PC-9 (cell line): ENCODE measurements at places on chromosomes 2 and 18. TPM values are rescaled to one million over a fixed set of nuclear protein-coding genes. Genes with fewer than 3 reads are reported as not detected.

TLX2 gene
- total RNA-seq = 3.1 and 3.8 TPM in 2 replicates

PARD3B gene
- total RNA-seq = 7.6 and 13.2 TPM in 2 replicates

GALNT5 gene
- total RNA-seq = 1.3 and 1.9 TPM in 2 replicates

MAP3K19 gene
- total RNA-seq = not detected in 2 replicates

FRZB gene
- 0.15 TPM in 2 replicates for total RNA-seq

CD28 gene
- not detected in 2 replicates for total RNA-seq

MPV17 gene
- total RNA-seq = 42.2 and 47.5 TPM in 2 replicates

ANKRD30BL gene
- not detected in 2 replicates for total RNA-seq

FAM168B gene
- total RNA-seq = 66.6 and 79.6 TPM in 2 replicates

CAPN14 gene
- 0.35 TPM in 2 replicates for total RNA-seq

SEMA4C gene
- 52.8 and 60.5 TPM in 2 replicates for total RNA-seq
